ENCODE measurements at places on chromosomes 2 and 18.

- no peak for DNase-seq
These were observed 412.7 kb downstream of the CNTNAP5 start for GRCh38 chr2:124437811-124438210.

DNA sequence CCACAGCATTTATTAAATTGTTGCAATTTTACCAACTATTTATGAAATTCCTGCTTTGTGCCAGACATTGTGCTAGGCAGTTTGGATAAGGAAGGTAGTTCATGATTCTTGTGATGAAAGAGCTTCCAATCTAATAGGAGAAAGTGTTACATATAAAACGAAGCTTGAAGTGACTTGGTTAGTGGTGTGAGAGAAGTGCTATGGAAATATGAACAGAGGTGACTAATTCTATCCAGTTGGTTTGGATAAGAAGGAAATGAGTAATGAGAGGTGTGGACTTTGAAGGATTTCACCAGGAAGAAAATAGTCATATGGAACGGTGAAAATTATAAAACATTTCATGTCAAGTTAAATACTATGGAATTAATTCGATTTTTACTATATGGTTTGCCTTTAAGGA lies 48.6 kb downstream of the EML6 start:
- no peak for DNase-seq

DNA sequence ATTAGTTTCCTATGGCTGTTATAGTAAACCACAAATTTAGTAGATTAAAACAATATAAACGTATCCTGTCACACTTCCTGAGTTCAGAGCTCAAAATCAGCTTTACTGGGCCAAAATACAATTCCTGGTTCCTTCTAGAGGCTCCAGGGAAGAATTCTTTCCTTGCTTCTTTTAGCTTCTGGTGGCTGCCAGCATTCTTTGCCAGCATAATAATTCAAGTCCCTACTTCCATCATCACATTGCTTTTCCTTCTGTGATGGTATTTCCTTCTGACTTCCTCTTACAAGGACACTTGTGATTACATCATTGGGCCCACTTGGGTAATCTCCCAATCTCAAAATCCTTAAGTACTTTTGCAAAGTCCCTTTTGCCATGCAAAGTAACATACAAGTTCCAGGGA lies 40.6 kb downstream of the MOB4 start:
- peak; percentile 56 for DNase-seq

DNA sequence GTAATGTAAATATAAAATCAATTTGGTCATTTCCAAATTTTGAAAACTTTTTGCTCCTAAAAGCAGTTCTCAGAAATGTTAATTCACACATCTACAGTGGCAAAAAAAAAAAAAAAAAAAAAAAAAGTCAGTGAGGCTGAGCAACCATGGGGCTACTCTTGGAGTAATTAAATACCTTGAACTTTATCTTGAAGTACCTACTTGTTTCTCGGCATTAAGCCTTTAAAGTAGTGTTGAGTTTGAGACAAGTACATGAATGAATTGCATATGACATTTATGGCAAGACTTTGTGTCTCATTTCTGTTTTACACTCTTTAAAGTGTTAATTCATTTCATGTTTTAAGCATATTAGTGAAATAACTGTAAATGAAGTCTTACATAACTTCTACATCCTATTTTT lies 613.3 kb downstream of the XIRP2 start:
- no peak for DNase-seq

- DNase-seq, result no peak
These were observed 218.0 kb downstream of the LDLRAD4 start for GRCh38 chr18:13436576-13436975.

DNA sequence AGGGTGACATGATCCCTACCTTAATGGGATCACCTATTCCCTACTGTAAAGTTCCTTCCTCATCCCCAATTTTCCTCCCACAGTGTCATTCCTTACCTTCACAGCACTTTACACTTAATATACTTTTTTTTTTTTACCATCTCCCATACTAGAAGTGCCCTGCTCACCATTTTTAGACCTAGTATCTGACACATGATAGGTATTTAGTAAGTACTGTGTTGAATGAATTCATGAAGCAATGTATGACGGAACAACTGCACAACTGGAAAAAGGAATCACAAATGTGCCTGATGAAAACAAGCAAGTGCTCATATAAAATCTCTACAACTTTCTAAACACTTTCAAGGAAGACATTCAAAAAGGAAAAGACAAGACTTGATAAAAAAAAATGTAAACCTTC lies 77.0 kb upstream of the ST8SIA5 start:
- DNase-seq, result no peak

- DNase-seq, result no peak
These were observed 86.0 kb downstream of the TAF4B start for GRCh38 chr18:26312199-26312598.

DNA sequence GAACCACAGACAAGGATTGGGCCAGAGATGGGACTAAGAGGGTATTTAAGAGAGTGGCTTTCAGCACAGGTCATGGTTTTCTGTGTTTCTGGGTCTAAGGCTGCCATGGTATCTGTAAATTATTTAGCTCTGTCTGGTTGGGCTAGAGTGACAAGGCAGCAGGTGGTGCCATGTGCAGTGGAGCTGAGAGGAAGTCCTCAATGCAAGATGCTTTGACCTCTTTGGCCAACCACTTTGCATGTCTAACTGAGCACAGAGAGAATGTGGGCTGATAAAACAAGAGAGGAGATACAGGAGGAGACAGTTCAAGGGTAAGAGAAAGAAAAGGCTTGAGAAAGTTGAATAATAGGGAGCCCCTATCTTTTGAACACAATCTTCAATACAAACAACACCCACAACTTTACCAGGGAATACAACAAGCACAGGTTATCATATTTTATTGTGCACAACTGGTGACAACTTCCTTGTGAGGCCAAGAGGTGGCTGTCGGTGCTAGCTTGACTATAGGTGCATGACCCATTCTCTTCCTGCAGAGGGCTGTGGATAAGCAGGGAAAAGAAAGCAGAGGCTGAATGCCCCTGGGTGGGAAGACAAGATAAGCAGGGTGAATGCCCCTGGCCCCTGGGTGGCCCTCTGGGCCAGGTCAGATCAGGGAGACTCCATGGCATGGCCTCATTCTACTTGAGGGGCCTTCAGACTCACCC lies 12.3 kb downstream of the FLACC1 start:
- no peak for DNase-seq

DNA sequence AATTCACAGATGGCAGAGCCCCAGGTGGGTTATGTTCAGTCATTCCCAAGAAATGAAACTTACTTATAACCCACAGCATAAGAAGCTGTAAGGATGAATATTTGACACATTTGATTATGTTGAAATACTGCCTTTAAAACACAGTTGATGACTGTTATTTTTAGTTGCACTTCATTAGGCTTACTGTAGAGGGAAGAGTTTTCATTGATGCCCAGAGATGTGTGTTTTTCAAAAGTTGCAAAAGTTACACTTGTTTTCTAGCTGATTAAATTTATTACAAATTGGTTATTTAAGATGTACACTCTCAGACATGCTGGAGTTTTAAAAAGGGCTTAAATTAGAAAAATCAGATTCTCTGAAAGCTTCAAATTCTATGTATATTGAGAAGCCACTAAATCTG lies 506.1 kb downstream of the PARD3B start:
- DNase-seq, result no peak

DNA sequence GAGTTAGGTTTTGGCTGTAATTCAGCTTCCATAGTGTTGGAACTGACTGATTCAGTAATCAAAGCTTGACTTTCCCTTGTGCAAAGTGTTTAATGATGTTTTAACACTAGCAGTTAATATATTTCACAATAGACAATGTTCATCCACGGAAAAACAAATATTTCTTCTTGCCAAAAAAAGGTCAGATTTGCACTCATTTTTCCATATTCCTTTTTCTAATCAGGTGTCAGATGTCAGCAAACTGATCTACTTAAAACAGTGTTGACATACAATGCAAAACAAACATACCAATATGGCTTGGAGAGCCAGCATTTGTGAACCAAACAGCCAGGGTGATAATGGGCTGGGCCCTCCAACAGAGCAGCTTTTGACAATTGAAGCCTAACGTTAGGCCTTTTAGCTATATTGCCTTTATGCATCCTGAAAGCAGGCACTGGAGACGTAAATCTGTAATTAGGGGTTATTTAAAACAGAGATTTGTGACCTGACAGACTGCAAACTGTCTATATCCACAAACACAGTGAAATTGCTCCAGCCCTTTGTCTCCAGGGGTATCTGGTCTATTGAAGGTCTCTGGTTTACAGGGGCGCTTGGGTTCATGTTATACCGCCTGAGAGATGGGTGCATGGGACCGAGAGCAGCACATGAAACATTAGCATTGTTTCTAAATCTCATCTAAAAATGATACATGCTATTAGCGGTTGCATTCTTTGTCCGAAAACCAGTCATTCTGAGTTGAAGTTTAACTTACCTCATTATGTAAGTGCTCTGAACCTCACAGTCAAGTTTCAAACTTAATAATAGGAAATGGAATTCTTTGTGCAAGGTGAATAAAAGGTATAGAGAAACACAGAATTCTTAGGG lies 7.1 kb upstream of the CDCA7 start:
- DNase-seq, result no peak

DNA sequence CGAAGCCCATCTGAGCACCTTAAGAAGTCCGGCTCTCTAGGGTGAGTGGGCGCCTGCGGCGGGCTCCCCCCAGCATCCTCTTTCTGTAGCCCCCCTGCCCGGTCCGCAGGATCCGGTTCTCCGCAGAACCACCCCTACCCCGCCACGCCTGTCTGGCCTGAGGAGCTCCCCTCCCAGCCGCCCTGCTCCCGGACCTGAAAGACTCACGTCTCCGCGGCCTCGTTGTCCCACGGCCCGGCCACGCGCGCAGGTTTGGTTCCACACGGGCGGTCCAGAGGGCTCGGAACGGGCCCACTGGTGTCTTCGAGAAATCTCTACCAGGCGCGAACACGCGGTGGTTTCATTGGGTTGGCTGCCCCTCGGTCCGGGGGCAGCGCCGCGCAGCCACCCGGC lies 237 bp downstream of the SLC39A6 start:
- no peak for DNase-seq

DNA sequence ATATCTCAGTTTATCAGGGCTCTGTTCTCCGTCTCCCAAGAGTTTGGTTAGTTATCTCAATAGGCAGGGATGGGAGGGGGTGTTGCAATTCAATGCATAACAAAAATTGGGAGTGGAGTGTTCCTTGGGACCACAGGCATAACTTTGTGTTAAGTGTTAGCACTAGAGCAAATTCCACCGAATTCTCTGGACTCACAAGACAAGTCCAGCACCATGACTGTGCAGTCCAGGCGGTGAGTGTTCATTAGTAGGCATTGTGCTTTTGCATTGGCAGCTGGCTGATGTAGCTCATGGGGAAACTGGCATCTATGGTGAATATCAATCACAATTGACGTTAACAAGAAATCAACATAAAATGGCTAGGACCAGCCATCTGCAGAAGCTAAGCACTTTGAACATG lies 79.0 kb upstream of the CABLES1 start:
- DNase-seq, result no peak

GRCh38 chr18:45517181-45517741 lies 98.0 kb upstream of the SLC14A2 start:
- no peak for DNase-seq

DNA sequence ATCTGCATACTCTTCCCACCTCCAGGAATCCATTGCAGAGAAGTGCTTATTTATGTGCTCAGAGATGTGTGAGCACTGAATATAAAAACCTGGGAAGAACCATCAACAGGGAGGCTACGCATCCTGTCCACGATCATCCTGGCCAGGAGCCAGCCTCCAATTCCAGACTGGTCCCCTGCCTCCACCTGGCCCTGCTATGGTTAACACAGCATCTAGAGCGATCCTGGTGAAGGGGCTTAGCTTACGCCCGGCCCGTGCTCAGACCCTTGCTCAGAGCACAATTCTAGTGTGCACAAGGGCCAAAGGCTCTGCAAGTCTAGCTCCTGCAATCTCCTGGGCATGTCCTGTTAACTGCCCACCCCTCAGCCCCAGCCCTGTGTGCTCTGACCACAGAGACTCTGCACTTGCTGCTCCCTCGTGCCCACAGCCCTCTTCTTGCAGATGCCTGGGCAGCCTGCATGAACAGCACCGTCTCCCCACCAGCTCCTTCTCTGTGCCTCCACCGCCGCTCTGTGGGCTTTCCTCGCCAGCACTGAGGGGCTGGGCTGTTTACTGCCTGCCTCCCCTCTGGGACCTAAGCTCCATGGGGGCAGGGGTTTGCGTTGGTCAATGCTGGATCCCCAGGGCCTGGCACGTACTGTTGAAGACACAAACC lies 6.5 kb downstream of the PER2 start:
- no peak for DNase-seq

GRCh38 chr2:174663550-174663949 lies 65.9 kb upstream of the WIPF1 start:
- DNase-seq, result peak; percentile 60

DNA sequence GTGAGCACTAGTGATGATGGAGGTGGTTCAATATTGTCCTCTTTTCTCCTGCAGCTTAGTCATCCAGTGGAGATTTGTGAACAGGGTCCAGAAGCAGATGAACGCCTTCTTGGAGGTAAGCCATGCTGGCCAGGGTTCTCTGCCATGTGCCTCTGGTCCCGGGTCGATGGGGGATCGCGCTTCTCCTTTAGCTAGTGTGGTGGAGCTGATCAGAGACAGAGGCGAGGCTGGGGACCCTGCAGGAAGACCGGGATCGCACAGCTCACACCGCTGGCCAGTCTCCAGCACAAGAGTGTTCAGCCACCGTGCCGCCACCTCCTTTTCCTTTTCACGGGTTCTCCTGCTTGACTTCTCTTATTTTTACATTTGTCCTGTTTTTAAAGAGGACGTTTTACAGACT lies 243.4 kb downstream of the ALPK2 start:
- DNase-seq, result no peak

DNA sequence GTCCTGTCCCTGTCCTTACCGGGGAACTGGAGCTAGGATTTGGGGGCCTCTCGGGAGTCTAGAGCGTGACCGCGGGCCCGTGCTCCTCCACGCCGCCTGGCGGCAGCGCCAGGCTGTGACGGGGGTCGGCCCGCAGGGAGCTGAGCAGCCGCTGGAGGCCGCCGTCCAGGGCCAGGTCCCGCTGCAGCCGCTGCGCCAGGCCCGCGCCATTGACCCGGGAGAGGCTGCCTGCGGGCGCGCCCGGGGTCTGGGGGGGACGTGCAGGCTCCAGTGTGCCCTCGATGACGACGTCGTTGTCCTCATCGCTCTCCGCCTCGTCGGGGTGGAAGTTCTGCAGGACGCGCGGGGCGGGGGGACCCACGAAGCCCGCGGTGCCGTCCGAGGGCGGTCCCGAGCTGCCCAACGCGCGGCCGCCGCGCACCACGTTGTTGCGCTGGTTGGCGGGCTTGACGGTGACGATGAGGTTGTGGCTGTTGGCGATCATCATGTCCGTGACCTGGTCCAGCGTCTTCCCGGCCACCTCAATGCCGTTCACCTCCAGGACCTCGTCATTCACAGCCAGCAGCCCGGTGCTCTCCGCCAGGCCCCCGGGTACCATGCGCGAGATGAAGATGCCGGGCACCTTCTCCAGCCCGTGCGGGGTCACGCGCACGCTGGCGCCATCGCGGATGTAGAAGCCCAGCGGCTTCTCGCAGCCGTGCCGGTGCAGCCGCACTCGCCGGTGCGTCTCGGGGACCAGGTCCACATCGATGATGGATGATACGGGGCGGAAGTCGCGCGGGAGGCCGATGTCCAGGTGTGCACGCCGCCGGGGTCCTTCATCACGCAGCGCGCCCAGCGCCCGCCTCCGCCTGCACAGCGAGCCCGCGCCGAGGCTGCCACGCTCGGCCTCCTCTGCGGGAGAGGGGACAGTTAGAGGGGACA lies 50.9 kb downstream of the ADNP2 start:
- peak; percentile 45 for DNase-seq

- no peak for DNase-seq
These were observed 1665.5 kb downstream of the LRP1B start for GRCh38 chr2:140465301-140465700.

GRCh38 chr2:96336104-96336775 lies 674 bp downstream of the NCAPH start:
- no peak for DNase-seq

GRCh38 chr2:227192491-227192890 lies 28.1 kb downstream of the COL4A3 start:
- DNase-seq, result no peak
